Fibroblast of skin of left biceps (primary cell): ENCODE measurements at places on chromosomes 7 and 10.

DNA sequence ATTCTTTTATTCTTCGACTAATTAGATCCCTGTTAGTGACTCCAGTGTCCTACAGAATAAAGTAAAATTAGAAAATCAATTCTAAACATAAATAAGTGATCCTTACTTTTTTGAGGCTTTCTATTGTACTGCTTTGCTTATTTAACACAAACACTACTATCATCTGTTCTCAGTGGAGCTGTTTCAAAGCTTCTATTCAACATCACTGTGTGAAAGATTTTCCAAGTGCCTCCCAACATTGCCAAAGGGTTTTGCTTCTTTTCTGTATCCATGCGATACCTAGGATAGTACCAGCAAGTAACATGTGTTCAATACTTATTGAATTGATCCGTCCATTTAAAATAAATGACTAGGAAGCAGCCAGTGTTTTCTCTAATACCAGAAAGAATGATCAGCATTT lies 125.7 kb downstream of the ARHGAP21 start:
- DNase-seq = no peak

- DNase-seq = no peak
Measured at GRCh38 chr7:150686030-150686631, 625 bp downstream of the GIMAP2 start.

DNA sequence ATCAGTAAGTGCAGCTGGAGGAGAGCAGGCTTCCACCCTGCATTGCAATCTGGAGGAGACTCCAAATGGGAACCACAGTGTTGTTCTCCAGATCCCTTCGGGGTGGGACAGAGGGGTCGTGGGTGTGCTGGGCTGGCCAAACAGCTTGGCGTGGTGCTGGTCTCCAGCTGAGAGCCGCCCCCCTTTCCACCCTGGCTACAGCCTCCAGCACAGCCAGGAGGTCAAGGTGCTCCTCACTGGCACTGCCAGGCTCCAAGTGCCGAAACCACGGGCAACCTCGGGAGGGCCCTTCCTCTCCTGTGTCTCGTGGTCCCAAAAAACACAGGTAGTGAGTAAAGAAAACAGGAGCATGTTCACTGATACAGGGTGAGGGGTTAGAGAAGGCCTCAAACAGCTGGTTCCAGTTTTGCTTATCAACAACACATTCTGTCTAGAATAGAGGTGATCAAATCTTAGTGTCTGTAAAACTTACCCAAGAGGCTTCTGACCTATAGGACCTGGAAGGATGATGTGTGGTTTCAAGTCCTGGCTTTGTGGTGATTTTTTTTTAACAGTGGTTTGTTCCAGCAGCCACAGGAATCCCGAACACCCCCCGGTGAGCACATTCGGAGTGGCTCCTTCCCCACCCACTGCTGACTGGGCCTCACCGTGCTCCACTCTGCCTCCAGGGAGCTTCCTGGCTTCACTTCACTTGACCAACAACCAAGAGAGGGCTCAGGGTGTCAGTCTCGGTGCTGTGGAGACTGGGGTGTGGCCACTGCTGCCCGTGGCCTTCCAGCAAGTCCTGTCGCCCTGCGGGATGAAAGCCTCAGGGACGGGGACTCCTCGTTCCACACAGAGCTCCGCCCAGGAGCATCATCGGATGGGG lies 31.2 kb upstream of the EN2 start:
- no peak for DNase-seq

DNA sequence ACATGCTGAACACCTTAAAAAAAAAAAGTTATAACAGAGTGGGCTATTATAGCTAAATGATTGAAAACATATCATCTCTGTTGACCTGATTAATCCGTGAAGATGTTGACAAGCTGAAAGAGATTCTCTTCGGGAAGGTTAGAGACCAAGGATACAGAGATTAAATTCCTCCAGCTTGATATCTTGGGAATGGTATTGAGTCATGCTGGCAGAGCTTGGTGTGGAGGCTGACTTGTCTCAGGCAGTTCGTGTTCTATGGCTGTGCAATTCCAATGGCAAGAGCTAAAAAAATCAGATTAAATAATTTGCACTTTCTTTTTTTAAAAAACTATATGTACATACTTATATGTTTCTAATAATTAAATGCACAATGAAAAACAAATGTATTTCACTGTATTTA lies 24.9 kb upstream of the CACNA2D1 start:
- no peak for DNase-seq

DNA sequence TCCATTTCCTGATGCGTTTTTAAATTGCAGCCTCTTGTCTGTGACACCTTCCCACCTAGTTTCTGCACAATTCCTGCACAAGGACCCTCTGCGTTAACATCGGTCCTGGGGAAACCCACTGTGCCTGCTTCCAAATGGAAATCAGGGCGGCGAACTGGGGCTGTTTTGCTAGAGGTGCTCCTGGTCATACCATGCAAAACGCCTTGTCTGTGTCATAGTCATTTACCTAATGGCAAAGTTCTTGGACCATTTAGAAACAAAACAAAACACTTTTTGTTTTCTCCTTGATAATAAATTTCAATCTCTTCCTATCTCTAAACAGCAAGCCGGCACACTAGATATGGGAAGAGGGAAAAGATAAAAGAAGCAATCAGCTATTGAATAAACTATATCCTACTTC lies 206.9 kb upstream of the KLF14 start:
- no peak for DNase-seq

DNA sequence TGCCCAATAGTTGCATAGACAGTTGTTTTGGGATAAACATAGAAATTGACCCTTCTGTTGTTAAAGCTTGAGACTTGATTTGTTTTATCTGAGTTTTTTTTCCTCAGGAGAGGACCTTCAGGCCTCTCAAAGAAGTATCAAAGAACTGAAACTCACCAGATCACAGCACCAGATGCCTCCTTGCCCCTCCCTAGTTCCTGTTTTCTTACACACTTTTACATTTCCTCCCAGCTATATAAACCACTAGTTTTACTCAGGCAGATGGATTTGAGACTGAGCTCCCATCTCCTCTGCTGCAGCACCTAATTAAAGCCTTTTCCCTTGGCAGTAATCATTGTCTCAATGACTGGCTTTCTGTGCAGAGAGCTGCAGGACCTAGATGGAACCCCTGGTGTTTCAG lies 150.6 kb upstream of the NRG3 start:
- DNase-seq = no peak

GRCh38 chr7:13717031-13717430 lies 272.4 kb downstream of the ETV1 start:
- DNase-seq = peak; percentile 41

DNA sequence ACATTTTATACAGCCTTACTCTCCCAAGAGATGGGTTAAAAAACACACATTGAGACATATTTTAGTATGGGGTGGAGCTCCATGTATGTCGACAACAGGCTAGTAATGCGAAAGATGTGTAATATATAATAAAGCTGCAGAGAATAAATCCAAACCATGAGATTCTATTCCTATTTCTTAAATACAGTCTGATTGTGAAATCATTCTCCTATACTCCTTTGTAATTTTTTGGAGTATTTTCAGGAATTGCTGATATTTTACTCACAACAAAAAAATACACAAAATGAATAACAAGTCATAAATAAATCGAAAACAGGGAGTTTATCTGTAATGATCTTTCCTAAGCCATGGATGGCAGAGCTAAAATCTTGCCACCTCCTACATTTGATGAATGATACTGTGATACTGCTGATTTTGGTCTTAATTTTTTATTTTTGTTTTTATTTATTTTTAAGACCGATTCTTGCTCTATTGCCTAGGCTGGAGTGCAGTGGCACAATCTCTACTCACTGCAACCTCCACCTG lies 173.5 kb upstream of the KLF6 start:
- DNase-seq = no peak

DNA sequence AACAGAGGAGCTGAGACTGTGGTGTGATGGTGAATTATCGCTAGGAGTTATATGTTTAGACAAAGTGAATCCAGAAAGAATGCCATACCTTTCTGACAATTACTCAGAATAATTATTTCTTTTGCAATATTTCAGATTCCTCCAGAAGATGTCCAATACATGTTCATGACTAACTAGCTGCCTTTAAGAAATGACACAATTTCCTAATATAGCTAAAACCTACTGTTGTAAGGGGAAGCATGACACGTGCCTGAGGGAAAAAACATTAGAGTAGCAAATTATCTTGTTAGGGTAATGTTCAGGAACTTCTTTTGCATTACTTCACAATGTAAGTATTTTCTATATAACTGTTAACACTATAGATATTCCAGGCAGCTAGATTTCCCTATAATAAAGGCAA lies 150.3 kb downstream of the COL28A1 start:
- DNase-seq = no peak

DNA sequence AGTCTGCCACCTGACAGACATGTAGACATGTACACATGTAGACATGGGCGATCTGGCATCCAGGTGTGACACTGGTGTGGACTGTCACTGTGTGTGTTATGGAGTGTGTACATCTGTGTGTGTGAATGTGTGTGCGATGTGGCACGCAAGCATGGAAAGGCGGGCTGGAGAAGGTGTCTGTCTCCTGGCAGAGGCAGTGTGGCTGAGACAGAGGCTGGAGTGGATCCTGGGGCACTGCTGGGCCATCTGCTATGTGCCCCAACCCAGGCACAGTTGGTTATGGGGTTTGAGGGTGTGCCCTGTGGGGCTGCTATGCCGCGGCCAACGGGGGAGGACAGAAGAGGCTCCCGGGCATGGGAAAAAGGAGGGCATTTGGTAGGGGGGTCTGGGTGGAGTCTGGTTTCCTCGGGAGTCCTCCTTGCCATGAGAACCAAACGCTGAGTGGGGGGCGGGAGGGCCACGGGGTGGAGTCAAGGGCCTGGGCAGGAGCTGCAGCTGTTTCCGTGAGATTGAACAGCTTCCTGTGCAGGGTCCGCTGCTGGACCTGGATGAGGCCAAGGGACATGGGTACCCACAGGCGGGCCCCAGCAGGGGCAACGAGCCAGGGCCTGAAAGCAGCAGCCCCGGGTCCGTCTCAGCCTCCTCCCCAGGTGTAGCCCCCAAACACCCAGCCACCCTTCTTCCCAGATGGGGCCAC lies 1.3 kb downstream of the ELN start:
- DNase-seq = no peak

GRCh38 chr7:74309181-74309580 lies 20.0 kb downstream of the CLIP2 start:
- no peak for DNase-seq

DNA sequence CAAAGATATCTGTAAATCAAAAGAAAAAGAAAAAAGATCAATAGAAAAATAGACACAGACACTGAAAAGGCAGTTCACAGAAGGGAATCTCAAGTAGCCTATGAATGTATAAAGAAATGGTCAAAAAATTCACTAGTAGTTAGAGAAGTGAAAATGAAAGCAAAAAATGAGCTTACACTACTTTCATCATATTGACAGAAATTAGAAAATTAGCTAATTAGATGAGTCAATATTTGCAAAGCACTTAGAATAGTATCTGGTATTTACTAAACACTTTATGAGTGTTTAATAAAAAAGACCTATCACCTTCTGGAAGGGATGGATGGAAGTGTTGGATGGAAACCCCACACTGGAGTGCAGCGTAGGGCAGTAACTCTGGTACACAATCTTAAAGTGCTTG lies 1.7 kb upstream of the CFAP58 start:
- DNase-seq = no peak

DNA sequence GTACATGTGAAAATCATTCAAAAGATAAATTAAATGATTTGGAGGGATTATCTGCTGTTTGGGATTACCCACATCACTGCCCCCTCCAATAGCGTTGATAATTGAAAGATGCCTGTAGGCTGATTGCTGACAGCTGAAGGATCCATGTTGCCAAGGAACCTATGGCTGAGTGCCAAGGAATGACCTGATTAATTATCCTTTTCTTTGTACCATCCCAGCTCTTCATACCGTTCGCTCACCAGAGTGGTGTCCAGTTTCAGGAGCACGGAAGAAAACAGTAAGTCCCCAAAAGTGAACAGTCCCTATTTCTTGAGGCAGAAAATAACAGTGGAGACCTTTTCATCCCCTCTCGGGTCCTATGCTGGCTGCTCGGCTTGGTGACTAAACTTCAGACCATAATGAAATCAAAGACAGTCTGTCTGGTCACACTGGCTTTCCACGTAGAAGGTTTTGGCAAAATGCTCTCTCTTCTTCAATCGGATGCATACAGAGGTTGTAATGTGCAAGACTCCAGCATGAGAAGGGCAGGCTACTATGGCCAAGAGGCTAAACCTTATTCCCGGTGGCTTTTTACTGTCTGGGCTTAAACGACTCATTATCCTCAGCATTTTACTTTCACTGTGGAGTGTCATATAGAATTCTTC lies 108.8 kb downstream of the SPAG6 start:
- DNase-seq = no peak

DNA sequence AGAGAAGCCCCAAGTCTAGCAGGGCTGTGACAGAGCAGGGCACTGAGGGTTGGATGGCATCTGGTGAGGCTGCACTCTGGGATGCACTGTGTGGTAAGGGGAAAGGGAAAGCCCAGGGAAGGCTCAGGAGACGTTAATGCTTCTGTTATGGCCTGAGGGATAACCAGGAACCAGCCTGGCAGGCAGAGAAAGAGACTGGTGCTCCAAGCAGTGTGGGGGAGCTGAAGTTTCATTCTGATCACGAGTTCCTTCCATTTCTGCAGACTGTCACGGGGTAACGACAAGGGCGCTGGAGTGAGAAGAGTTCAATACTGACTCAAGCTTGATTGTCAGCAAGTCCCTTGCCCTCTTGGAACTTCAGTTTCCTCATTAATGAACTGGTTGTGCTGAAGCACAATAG lies 730.9 kb downstream of the GRID1 start:
- DNase-seq = no peak

- DNase-seq = no peak
Measured at GRCh38 chr7:36361227-36361626, 28.4 kb upstream of the ANLN start.

GRCh38 chr10:117537436-117537903 lies 5.1 kb upstream of the EMX2 start:
- DNase-seq = no peak

DNA sequence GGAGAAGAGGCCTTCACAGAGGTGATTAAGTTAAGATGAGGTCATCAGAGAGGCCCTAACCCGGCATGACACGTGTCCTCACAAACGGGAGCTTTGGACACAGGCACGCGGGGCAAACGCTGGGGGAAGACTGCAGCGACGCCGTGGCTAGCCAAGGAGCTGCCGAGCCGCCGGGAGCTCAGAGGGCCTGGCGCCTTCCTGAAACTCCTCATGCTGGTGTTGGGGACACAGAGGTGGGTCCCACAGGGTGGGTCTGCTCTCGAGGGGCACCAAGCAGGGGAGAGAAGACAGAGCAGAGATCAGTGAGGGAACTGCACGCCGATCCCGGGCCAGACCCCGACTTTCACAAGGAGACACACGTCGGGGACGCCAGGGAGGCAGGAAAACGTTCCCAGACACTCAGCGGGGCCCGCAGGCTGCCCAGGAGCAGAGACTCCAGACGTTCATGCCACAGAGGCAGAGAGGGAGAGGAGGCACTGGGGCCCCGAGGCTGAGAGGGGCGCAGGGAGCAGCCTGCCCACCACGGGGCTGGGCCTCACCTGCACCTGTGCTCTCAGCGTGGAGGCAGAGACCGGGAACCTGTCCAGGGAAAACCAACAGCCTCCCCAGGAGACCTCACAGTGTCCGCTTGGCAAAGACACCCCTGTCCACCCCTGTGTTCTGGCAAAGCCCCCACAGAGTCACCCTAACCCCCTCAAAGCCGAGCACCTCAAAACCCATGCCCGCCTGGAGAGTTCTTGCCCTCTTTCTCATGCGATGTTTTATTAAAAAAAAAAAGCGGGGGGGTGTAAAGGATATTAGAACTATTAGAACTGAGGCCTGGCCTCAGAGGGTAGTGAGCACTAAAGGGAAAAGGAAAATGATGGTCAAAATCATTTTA lies 103.8 kb downstream of the PDGFA start:
- DNase-seq = no peak

- DNase-seq = no peak
Measured at GRCh38 chr7:72753781-72754180, 74.2 kb downstream of the TYW1B start.
